ENCODE measurements at places on chromosomes 5 and 9. TPM values are rescaled to one million over a fixed set of nuclear protein-coding genes. Genes with fewer than 3 reads are reported as not detected.

Gene CDX1
- total RNA-seq, result not detected

DNA sequence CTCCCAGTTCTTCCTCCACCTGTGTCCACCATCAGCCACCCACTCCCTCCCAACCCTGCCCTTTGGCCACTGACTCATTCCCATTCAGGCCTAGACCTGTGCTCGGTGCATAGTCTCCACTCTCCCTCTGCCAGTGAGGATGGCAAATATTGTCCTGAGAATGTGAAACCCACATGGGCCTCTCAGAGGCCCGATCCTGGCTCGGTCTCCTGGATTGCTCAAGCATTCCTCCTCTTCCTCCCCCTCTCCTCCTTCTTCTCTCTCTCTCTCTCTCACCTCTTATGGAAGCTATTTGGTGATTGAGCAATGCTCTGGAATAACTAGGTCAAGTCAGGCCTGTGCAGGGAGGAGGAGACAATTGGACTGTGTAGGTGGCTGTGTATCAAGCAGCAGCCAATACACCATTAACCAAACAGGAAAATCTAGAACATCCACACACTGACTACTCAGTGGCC lies 99.9 kb downstream of the KLF4 start:
- peak overlapping the region; percentile 76 for H3K27ac ChIP-seq
- no peak overlapping the region for H3K4me3 ChIP-seq
- DNase-seq, result peak; percentile 44
- no peaks in the 10 kb centered on the region for H3K36me3 ChIP-seq
- no peaks in the 10 kb centered on the region for H3K27me3 ChIP-seq

Gene CREBRF
- total RNA-seq, result 24.1 TPM

DNA sequence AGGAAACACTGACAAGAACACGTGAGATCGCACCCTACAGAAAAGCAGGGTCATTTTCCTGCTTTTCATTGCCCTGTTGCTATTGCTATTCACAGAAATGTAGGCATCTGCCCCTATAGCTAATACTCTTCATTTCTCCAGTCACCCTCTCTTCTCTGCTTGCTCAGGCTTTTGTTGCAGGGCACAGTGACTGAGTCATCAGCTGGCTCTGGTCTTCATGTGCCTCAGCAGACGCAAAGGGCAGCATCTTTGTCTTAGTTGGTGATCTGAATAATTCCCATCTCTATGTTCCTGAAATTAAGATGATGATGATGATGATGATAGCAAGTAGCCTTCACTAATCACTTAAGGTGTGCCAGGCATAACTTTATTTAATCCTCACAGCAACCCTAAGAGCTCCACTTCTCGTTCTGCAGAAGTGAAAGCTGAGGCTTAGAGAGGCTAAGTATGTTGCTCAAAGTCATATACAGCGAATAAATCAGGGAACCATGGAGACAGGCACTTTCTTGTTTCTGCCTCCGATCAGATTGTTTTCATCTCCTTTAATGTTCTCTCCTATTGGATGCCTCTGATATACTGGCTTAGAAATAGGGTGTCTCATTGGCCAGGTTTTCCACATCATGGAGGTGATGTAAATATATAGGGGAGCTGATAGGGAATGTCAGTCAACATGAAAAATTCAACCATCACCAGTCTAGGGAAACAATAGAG lies 133.0 kb upstream of the STK32A start:
- no peak for DNase-seq
- no peaks in the 10 kb centered on the region for H3K36me3 ChIP-seq
- H3K27me3 ChIP-seq, result no peaks in the 10 kb centered on the region
- H3K4me3 ChIP-seq, result no peak overlapping the region
- peaks cover 11% of the 10 kb centered on the region for H3K4me1 ChIP-seq

- H3K4me3 ChIP-seq, result no peak overlapping the region
- DNase-seq, result no peak
- peaks cover 6% of the 10 kb centered on the region for H3K4me1 ChIP-seq
- no peak overlapping the region for H3K27ac ChIP-seq
These were observed 144.8 kb upstream of the SLC12A2 start for GRCh38 chr5:127938746-127939145.

DNA sequence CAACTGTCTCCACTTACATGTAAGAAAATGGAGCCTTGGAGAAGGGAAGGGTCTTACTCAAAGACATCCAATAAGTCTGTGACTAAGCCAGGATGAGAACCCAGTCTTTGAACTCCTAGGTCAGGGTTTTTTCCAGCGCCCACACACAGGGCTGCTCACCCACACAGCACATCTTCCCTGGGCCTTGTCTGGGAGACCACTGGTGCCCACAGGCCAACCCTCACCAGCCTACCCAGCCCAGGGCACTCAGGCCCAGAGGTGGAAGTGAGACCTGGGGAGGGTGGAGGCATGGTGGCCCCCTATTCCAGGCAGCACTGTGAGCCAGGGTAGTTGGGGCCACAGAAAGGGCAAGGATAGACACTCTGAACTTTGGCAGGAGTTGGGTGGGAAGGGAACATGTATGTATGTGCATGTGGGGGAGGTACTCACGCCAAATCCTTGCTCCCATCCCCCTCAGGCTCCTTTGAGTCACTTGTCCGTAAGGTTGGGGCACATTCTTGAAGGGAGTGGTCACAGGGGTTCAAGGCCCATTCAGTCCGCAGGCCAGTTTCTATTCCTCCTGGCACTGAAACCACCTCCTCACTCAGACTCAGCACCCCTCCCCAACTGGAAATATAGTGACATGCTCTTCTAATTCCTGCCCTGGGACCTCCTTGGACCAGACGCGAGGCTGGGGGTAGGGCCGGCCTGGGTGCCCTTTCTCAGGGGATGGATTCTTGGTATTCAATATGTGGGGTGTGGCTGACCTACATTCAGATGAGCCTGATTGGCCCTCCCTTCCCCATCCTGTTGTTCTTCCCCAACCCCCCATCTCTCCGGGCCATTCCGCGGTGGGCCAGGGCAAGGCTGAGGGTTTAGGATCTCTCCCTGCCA lies 2.9 kb upstream of the SLC4A9 start:
- H3K27me3 ChIP-seq, result no peaks in the 10 kb centered on the region
- no peaks in the 10 kb centered on the region for H3K36me3 ChIP-seq
- no peak overlapping the region for H3K27ac ChIP-seq
- H3K4me1 ChIP-seq, result peaks cover 10% of the 10 kb centered on the region
- peak overlapping the region; percentile 40 for H3K4me3 ChIP-seq
- DNase-seq, result no peak

Gene EXOSC2
- total RNA-seq, result 12.0 TPM

Gene CORO2A
- total RNA-seq, result 0.14 TPM

Gene CTXN3
- total RNA-seq, result not detected

DNA sequence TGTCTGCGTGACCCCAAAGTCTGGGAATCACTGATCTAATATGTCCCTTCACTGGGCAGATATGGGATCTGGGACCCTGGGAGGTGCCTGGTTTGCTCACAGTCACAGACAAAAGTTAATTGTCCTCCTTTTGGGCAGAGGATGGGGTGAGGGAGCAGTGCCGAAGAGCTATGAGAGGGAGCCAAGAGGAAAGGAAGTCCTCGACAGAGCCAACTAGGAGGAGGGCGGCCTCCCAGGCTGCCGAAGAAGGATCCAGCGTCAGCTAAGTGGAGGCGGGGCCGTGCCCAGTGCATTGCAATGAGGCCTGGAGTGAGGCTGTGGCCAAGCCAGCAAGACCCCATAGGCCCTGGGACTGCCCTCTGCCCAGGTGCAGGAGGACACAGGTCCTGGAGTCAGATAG lies 11.4 kb downstream of the AIF1L start:
- H3K4me1 ChIP-seq, result peaks cover 56% of the 10 kb centered on the region
- peak overlapping the region; percentile 81 for H3K27ac ChIP-seq
- DNase-seq, result no peak
- H3K27me3 ChIP-seq, result no peaks in the 10 kb centered on the region
- H3K4me3 ChIP-seq, result no peak overlapping the region

DNA sequence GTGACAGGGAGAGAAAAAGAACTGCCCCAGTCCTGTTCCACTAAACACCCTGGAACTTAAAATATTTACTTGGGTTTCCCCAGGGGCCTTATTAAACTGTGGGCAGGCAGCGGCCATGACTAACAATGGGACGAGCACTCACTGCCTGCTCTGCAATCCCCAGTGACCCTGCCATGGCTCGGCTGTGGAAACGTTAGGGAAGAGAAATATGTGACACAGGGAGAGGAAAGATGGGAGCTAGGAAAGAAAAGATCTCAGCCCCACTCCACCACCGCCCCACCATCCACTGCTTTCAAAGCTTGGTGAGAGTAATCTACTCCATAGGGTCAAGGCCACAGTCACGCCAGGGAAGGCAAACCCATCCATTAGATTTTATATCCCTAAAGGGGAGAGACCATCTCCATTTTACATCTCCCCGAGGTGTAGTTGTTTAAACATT lies 117.6 kb downstream of the EFNA5 start:
- H3K36me3 ChIP-seq, result no peaks in the 10 kb centered on the region
- H3K27me3 ChIP-seq, result no peaks in the 10 kb centered on the region
- peaks cover 54% of the 10 kb centered on the region for H3K4me1 ChIP-seq
- H3K27ac ChIP-seq, result no peak overlapping the region
- DNase-seq, result no peak
- no peak overlapping the region for H3K4me3 ChIP-seq

GRCh38 chr5:35781181-35781790 lies 75.4 kb upstream of the IL7R start:
- no peaks in the 10 kb centered on the region for H3K27me3 ChIP-seq
- H3K36me3 ChIP-seq, result no peaks in the 10 kb centered on the region
- DNase-seq, result no peak
- peak overlapping the region; percentile 35 for H3K27ac ChIP-seq
- no peak overlapping the region for H3K4me3 ChIP-seq

Gene UNC13B
- total RNA-seq, result 21.6 TPM

GRCh38 chr5:170217831-170218230 lies 15.0 kb upstream of the C5orf58 start:
- no peak overlapping the region for H3K4me3 ChIP-seq
- peaks cover 9% of the 10 kb centered on the region for H3K4me1 ChIP-seq
- H3K36me3 ChIP-seq, result no peaks in the 10 kb centered on the region

DNA sequence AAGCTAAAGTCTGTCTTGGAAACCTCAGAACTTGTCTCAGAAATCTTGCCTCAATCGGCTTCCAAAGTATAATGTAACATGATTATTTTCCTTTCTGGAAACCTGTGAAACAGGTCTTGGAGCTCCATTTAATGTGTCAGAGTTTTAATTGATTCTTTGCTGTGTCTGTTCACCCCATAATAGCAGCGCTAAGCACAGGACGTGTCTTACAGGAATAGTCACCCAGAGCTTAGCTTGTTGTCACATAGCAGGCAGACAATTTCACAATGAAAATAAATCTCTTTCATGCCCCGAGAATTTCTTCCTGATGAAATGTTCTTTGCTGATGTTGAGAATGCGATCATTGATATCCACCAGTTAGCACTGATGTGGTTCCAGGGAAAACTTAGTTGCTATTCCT lies 40.2 kb upstream of the PTPN3 start:
- no peak overlapping the region for H3K4me3 ChIP-seq
- no peaks in the 10 kb centered on the region for H3K4me1 ChIP-seq
- H3K36me3 ChIP-seq, result no peaks in the 10 kb centered on the region
- H3K27ac ChIP-seq, result no peak overlapping the region
- peaks cover 32% of the 10 kb centered on the region for H3K27me3 ChIP-seq

- H3K36me3 ChIP-seq, result no peaks in the 10 kb centered on the region
- no peak overlapping the region for H3K4me3 ChIP-seq
- no peak overlapping the region for H3K27ac ChIP-seq
- H3K4me1 ChIP-seq, result peaks cover 19% of the 10 kb centered on the region
These were observed 138.5 kb downstream of the SLIT3 start for GRCh38 chr5:169162407-169162806.

DNA sequence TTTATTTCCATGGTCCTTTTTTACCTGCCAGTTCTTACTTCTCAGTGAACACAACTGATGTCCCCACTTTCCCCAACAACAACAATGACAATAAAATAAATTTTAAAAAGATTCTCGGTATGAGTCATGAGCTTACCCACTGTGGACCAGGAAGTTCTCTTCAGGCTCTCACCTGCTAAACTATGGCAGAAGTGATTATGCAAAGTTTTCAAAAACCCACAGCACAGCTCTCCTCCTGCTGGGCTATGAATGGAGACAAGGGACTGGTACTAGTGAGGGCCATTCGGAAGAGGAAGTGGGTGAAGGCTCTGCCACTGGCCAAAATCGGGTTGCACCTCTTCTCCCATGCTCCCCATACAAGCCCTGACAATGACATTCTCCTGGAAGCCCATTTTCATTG lies 429.4 kb downstream of the PIK3R1 start:
- peaks cover 12% of the 10 kb centered on the region for H3K4me1 ChIP-seq
- H3K27ac ChIP-seq, result no peak overlapping the region
- H3K27me3 ChIP-seq, result no peaks in the 10 kb centered on the region
- no peaks in the 10 kb centered on the region for H3K36me3 ChIP-seq
- H3K4me3 ChIP-seq, result no peak overlapping the region

- no peaks in the 10 kb centered on the region for H3K36me3 ChIP-seq
- H3K4me3 ChIP-seq, result no peak overlapping the region
- peaks cover 38% of the 10 kb centered on the region for H3K4me1 ChIP-seq
- H3K27ac ChIP-seq, result no peak overlapping the region
- peak; percentile 28 for DNase-seq
- no peaks in the 10 kb centered on the region for H3K27me3 ChIP-seq
These were observed 123.4 kb downstream of the ARL15 start for GRCh38 chr5:54186912-54187445.

Gene ASB6
- 9.0 TPM for total RNA-seq

Gene DMGDH
- total RNA-seq, result 2.4 TPM

GRCh38 chr5:179819296-179820126 lies 1.2 kb upstream of the SQSTM1 start:
- H3K4me1 ChIP-seq, result peaks cover 78% of the 10 kb centered on the region
- peaks cover 27% of the 10 kb centered on the region for H3K36me3 ChIP-seq
- no peaks in the 10 kb centered on the region for H3K27me3 ChIP-seq
- H3K27ac ChIP-seq, result peak overlapping the region; percentile 98

GRCh38 chr5:72951671-72952468 lies 4.0 kb upstream of the FCHO2 start:
- no peaks in the 10 kb centered on the region for H3K36me3 ChIP-seq
- no peak for DNase-seq
- peak overlapping the region; percentile 19 for H3K27ac ChIP-seq
- no peak overlapping the region for H3K4me3 ChIP-seq
- H3K4me1 ChIP-seq, result peaks cover 19% of the 10 kb centered on the region

Gene MYOT
- total RNA-seq, result 29.6 TPM

GRCh38 chr5:56517011-56517416 lies 283.9 kb upstream of the ANKRD55 start:
- no peak for DNase-seq
- H3K4me1 ChIP-seq, result peaks cover 40% of the 10 kb centered on the region
- H3K4me3 ChIP-seq, result no peak overlapping the region
- no peaks in the 10 kb centered on the region for H3K27me3 ChIP-seq

DNA sequence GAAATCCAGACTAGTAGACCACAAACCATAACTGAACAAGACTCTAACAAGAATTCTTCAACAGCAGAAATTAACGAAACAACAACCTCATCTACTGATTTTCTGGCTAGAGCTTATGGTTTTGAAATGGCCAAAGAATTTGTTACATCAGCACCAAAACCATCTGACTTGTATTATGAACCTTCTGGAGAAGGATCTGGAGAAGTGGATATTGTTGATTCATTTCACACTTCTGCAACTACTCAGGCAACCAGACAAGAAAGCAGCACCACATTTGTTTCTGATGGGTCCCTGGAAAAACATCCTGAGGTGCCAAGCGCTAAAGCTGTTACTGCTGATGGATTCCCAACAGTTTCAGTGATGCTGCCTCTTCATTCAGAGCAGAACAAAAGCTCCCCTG lies 68.6 kb downstream of the VCAN start:
- no peaks in the 10 kb centered on the region for H3K36me3 ChIP-seq
- no peak overlapping the region for H3K4me3 ChIP-seq
- H3K27me3 ChIP-seq, result peaks cover 10% of the 10 kb centered on the region
- no peaks in the 10 kb centered on the region for H3K4me1 ChIP-seq
- no peak overlapping the region for H3K27ac ChIP-seq
- no peak for DNase-seq

Gene GLE1
- total RNA-seq, result 18.8 TPM

- H3K4me3 ChIP-seq, result no peak overlapping the region
- H3K27me3 ChIP-seq, result no peaks in the 10 kb centered on the region
- DNase-seq, result no peak
- peak overlapping the region; percentile 43 for H3K27ac ChIP-seq
- peaks cover 53% of the 10 kb centered on the region for H3K4me1 ChIP-seq
These were observed 41.1 kb downstream of the FGF1 start for GRCh38 chr5:142644640-142645361.

Gene SCGB3A2
- not detected for total RNA-seq

Gene PAX5
- total RNA-seq, result not detected

Data from left ventricle myocardium inferior (tissue), 1 donor.